ENCODE measurements at places on chromosomes 16 and 17.

DNA sequence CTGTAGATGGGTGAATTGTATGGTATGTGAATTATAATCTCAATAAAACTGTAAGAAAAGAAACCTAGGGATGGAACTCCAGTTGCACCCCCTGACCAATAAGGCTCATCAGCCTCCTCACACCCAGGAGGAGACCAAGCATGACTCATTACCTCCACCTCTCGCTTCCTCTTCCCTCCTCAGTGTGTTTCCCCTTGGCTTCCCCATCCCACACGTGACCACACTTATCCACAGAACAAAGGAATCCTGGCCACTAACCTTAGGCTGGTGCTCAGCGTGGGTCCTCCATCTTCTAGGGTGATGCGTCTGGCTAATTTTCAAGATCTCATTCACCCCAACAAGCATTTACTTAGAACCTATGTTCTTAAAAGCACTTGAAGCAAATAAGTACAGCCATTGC, 36.2 kb upstream of the MAP3K14 start:
- no peak for DNase-seq

- DNase-seq: no peak
Observed at GRCh38 chr16:1923299-1924034, 5.3 kb upstream of the HS3ST6 start.

DNA sequence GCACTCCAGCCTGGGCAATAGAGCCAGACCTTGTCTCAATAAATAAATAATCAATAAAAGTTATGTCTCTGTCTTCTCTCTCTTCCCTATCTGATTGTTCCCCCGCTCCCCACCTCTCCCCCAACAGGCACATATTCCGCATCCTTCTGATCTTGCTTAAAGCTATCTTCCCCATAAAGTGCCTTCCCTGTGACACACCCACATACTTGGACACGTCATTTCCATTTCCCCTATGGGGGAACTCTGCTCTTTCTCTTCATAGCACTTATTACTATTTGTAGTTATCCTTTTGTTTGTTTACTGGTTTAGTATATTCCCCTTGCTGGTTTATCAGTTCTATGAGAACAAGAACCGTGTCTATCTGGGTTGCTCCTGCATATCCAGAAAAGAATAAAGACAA, 14.9 kb downstream of the MYO1D start:
- no peak for DNase-seq

DNA sequence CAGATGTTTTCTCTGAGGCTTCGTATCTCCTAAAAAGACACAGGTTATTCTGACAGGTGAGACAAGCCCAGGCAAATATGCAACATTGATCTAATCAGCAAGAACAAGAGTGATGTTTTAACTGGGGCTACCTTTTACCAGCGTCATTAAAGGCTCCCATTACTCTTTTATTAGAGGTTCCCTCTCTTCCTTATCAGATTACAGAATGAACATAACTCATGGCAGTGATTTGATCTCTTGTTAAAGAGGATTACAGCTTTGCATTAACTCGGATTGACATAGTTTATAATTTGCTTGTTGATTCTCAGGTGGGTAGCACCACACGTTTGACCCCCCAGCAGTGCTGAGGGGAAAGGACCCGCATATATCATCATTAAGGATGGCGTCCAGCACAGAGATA, 90.5 kb downstream of the AATF start:
- no peak for DNase-seq

DNA sequence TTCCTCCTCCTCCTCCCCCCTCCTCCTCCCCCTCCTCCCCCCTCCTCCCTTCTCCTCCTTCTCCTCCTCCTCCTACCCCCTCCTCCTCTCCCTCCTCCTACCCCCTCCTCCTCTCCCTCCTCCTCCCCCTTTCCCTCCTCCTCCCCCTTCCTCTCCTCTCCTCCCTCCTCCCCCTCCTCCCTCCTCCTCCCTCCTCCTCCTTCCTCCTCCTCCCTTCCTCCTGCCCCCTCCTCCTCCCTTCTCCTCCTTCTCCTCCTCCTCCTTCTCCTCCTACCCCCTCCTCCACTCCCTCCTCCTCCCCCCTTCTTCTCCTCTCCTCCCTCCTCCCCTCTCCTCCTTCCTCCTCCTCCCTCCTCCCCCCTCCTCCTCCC, 6.6 kb upstream of the PDP2 start:
- DNase-seq: no peak

DNA sequence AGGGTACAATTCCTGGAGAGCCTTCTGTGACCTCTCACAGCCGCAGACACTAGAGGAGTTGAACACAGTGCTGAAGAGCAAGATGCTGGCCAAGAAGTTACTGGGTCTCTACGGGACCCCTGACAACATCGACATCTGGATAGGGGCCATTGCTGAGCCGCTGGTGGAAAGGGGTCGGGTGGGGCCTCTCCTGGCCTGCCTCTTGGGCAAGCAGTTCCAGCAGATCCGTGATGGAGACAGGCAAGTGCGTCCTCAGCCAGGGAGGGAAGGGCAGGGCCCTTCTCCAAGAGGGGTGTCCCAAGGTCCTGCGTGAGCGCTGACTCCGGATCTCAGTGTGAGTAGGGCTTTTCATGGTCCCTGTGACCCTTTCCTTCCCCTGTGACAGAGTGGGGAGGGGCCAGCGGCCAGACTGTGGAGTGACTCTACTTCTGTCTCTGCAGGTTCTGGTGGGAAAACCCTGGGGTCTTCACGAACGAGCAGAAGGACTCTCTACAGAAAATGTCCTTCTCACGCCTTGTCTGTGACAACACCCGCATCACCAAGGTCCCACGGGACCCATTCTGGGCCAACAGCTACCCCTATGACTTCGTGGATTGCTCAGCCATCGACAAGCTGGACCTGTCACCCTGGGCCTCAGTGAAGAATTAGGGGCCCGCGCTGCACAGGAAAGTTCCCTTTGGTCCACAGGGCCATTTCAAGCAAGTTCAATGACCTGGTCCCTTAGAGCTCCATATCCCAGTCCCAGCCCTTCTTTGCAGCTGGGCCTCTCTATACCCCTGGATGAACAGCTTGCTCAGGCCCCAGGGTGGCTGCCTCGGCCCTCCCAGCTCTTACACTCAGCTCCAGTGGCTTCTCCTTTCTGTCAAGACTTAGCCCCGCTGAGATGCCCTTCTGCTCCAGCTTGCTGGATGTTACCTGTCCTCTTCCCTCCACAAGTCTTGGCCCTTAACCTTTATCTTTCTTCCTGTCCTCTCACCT, 13.1 kb downstream of the MPO start:
- DNase-seq: no peak
